Stimulated activated effector memory CD8-positive, alpha-beta T cell treated with anti-CD3 and anti-CD28 coated beads, Interleukin-12 subunit alpha, Interleukin-12 subunit beta, amount 100 ng/mL, for 72 hours (primary cell): ENCODE measurements at places on chromosomes 7 and 10.

GRCh38 chr7:70619130-70619529 is 512.8 kb upstream of the GALNT17 start:
- no peak for DNase-seq

DNA sequence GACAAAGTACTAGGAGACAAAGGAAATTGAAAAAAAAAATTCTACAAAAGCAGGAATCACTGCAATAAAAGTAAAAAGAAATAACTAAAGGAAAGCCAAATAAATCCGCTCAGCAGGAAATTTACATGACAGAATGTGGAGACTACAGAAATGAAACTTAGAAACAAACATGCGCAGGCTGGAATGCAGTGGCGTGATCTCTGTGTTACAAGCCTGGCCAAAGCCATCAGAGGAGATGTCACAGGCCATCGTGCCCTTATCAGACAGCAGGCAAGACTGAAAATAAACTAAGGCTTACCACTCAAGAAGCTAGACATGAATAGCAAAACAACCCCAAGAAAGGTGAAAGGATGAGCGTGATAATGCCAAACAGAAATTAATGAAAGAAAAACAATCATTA is 6.3 kb upstream of the CAMK2B start:
- DNase-seq = no peak

DNA sequence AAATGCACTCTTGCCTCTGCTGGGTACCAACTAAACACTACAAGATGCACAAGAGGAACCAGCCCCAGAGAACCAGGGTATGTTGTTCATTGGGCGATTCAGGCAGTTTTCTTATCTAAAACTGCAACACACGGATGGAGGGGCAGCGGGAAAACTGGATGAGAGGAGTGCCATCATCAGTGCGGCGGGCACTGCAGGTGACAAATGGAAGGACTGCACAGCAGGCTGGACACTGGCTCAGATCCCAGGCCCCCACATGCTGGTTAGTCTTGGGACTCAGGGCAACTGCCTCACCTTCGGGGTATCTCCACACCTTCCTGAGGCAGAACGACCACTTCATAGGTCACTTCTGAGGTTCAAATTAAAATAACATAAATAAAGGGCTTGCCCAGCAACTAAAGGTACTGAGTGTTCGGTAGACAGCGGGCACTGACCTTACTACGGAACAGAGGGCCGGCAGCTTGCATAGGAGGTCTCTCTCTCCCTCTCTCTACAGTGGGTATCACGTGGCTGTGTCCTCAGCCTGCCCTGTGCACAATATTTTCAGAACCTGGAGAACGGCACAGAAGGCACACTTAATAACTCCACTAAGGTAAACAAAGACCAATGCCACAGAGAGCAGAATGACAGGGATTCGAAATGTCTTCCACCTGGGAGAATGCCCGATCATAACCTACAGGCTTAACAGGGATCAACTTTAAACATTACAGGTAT is 72.1 kb downstream of the GRB10 start:
- DNase-seq = no peak

DNA sequence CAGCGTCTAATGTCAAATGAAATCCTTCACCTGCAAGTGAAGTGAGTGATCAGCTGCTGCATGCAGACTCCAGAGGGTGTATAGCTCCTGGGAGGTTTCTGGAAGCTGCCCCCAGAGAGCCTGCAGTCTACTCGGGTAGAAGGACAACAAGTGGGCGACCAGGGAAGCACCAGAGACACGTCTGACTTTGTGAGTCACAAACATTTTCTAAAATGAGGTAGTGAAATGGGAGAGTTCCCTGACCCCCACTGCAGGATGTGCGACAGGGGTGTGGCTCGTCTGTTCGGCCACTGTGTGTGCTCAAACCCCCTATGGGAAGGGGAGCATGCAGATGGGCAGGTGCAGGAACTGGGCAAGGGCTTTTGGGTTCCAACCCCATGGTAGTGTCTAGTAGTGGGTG is 177.1 kb upstream of the PRKCQ start:
- no peak for DNase-seq

- no peak for DNase-seq
Measured at GRCh38 chr10:4543938-4544533, 282.0 kb upstream of the AKR1E2 start.
